Fibroblast of upper back skin (primary cell): ENCODE measurements at places on chromosomes 6 and 20.

GRCh38 chr6:7672066-7673062 is 53.5 kb upstream of the BMP6 start:
- no peak for DNase-seq

DNA sequence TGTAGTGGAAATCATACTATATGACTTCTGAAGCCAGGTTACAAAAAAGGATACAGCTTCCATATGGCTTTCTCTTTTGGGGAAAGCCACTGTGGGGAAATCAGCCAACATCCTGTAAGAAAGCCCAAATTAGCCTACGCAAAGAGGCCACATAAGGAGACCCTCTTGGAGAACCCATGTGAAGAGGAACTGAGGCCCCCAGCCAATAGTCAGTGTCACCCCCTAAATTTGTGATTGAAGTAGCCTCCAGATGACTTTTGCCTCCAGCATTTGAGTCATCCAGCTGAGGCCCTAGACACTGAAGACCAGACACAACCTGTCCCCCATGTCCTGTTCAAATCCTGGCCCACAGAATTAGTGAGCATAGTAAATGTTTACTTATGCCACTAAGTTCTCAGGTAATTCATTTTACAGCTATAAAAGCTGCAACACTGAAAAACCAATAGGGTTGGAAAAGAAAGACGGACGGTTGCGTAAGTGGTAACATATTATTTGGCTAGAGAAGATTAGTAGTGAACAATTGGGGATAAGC is 60.4 kb downstream of the HMGCLL1 start:
- DNase-seq = no peak

GRCh38 chr20:3707508-3707899 is 4.9 kb downstream of the SIGLEC1 start:
- DNase-seq = no peak

GRCh38 chr6:43628393-43629103 is 516 bp downstream of the GTPBP2 start:
- peak; percentile 57 for DNase-seq

DNA sequence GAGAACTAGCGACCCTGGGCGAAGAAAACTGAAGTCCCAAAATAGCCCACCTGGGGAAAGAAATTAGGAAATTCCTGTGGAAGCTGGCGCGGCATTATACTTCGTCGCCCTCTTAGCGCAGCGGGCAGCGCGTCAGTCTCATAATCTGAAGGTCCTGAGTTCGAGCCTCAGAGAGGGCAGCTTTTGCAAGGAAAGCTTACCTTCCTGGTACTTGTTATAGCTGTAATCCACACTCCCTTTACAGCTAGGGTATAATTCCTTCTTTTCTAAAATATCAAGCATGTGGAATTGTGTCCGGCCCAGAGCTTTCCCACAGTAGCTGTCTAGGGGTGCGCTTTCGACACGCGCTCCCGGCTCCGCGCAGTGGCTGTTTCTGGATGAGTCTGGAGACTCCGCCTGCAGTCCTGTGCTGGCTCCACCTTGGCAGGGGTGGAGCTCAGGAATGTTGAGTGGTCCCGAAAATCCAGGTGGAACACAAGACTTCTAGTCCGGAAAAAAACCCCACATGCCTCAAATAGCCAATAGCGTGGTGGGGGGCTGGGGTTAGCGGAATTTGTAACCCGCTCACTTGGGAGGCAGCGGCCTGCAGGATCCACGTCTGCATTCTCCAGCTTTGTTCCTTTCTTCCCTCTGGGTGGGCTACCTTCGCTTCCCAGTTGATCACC is 83.7 kb upstream of the ZNF322 start:
- DNase-seq = peak; percentile 79

DNA sequence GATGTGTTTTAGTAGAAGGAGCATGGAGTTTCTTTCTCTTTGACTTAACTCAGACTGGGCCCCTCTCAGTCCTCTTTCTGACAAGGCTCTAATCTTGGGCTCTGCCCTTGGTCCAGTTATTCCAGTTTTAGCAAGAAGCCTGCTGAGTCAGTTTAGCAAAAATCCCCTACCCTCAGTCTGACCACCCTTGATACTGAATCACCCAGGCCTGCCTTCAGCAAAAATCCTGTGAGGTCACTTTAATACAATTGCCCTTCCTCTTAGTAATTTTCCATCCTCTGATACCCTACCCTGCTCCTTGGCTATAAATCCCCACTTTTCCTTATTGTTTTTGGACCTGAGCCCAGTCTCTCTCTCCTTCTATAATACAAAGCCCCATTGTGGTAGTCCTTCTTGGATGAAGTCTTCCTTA is 326.7 kb upstream of the NOX3 start:
- peak; percentile 93 for DNase-seq

GRCh38 chr6:52620055-52620905 is 43.4 kb upstream of the TRAM2 start:
- no peak for DNase-seq

DNA sequence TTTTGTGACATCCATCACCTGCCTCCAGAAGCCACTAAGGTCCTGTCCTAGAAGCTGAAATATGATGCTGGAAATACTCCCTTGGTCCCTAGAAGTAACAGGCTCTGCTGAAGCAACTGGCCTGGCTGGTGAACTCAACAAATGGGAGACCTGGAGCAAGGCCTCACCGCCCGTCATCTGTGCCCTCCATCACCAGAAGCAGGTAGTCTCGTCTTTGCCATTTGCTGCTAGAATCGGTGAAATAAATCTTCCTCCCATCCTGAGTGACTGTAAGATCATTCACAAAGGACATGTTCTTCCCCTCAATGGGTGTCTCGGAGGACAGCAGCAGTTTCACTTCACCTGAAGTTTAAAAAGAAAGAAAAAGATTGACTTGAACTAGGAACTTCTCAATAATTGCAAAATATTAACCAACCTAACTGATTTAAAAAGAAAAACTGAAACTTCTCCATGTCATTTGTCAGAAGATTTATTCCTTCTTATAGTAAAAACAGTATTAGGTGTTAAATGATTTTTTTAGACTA is 21.0 kb downstream of the CST7 start:
- no peak for DNase-seq

- DNase-seq = no peak
Observed at GRCh38 chr6:137921823-137922222, 54.8 kb downstream of the TNFAIP3 start.

DNA sequence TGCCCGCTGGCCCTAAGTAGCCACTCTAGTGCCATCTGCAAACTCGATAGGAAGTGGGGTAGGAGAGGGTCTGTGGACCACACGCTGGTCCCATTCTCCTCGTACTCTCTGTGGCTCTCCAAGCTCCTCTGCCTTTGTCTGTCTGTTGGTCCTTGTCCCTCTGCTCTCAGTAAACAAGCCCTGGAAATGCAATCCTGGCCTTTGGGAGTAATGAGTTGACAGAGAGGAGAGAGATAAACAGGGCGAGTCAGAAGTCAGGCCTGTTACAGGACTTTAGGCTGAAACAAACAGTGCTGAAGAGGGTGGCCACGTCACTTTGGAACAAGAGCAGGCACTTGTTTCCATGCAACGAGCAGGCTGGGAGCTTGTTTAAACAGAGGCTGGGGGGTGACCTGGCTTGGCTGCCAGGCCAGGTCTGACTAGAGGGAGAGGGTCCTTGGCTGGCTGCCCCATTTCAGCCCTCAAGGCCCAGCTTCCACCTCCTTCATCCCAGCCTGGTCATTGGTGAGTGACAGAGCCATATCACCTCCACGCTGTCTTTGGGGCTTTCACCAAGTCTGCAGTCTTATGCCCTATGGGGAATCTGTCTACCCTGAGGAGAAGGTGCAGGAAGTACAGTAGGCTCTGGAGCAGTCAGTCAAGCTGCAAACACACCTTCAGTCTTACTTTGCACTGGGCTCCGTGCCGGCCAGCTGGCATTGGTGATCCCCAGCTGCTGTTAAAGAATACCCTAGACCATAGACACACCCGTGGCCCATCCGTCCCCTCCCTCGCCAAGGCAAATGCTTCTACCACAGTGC is 22.6 kb downstream of the FOXP4 start:
- DNase-seq = no peak

DNA sequence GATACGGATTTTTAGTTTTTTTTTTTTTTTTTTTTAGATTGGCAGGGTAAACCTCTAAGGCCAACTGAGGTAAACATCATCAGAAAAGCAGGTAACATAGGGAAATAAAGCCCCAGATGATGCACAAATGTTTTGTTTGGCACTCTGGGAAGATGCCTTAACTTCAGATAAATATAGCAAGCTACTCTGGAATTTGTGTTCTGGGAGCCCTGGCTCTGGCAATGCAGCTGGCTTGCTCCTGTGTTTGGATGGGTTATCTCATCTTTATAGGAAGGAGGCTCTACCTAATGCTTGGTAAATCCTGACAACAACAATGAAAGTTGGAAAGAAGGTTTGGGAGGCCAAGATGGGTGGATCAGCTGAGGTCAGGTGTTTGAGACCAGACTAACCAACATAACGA is 77.4 kb downstream of the GFOD1 start:
- no peak for DNase-seq

DNA sequence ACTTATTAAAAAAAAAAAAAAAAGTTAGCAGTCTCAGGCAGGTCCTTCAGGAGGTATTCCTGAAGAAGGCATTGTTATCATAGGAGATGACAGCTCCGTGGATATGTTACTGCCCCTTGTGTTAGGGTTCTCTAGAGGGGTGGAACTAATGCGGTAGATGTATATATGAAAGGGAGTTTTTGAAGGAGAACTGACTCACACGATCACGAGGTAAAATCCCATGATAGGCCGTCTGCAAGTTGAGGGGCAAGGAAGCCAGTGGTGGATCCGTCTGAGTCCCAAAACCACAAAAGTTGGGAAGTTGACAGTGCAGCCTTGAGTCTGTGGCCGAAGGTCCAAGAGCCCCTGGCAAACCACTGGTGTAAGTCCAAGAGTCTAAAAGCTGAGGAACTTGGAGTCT is 103.4 kb downstream of the TULP4 start:
- no peak for DNase-seq

DNA sequence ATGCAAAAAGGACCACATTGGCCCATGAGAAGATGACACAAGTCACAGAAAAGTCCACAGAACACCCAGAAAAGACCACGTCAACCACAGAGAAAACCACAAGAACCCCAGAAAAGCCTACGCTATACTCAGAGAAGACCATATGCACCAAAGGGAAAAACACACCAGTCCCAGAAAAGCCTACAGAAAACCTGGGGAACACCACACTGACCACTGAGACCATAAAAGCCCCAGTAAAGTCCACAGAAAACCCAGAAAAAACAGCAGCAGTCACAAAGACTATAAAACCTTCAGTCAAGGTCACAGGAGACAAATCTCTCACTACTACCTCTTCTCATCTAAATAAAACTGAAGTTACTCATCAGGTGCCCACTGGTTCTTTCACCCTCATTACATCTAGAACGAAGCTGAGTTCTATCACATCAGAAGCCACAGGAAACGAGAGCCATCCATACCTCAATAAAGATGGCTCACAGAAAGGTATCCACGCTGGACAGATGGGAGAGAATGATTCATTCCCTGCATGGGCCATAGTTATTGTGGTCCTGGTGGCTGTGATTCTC is 11.2 kb downstream of the MUCL3 start:
- no peak for DNase-seq

- DNase-seq = no peak
Observed at GRCh38 chr6:144653885-144654505, 368.9 kb downstream of the UTRN start.

DNA sequence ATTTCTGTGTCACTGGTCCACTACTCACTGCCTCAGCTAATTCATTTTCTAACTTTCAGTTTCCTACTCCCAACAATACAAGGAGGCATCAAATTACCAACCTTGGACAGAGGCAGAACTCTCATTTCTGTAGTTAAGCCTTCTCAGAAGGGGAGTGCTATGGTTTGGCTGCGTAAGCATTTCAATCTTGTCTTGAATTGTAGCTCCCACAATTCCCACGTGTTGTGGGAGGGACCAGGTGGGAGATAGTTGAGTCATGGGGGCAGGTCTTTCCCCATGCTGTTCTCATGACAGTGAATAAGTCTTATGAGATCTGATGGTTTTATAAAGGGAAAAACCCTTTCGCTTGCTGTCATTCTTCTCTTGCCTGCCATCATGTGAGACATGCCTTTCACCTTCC is 22.9 kb downstream of the HLA-DRA start:
- no peak for DNase-seq

- no peak for DNase-seq
Observed at GRCh38 chr6:13528232-13528631, 40.8 kb upstream of the GFOD1 start.

DNA sequence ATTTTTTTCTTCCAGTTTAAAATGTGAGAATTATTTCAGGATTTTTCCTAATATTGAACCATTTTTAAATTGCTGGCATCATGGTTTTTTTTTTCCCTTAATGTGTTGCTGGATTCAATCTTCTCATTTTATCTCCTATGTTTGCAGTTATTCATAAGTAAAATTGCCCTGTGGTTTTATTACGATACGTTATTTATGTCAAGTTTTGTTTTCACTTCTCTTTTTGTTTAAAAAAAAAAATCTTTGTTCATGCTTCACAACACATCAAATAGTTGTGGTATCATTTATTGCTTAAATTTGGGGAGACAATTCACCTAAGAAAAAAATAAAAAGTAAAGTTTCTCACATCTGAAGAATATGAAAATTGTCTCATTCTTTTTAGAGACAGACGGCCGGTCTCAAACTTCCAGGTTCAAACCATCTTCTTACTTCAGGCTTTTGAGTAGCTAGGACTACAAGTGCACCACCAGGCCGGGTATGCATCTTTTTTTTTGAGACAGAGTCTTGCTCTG is 239.3 kb upstream of the ID4 start:
- DNase-seq = no peak

DNA sequence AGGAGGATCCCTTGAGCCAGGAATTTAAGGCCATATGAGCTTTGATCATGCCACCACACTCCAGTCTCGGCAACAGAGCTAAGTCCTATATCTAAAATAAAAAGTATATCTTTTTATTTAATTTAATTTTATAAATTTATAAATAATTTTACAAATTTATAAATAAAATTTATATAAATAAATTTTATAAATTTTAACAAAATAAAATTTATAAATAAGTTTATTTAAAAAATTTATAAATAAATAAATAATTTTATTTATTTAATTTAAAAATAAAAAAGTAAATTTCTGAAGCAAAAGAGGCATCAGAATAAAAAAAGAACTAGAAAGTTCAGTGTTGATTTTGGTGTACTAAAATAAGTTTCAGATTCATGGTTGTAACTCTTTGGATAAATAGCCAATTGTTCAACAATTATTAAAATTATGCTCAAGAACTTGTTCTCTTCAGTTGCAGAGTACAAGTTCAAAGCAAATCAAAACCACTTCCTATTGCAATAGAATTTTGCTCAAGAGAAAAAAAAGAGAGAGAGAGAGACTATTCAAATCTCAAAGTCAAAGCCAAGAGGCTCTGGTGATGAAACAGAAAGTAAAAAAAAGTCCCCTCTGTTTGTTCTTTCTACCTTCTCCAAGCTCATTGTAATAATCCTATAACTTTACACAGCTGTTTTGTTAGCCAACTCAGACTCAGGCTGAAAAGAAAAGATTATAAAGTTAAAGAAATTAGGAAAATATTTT is 547.5 kb upstream of the ADGRB3 start:
- DNase-seq = peak; percentile 7

- DNase-seq = no peak
Observed at GRCh38 chr6:95127261-95127660, 450.1 kb upstream of the MANEA start.

GRCh38 chr20:56566621-56567020 is 33.6 kb downstream of the FAM209B start:
- DNase-seq = no peak

- no peak for DNase-seq
Observed at GRCh38 chr6:51339728-51340127, 521.1 kb downstream of the TFAP2B start.

GRCh38 chr6:124285146-124285545 is 481.5 kb downstream of the NKAIN2 start:
- DNase-seq = no peak

- no peak for DNase-seq
Observed at GRCh38 chr20:41268917-41269652, 48.4 kb downstream of the ZHX3 start.
